Left forelimb (tissue), 1 donor: ENCODE measurements at places on chromosomes 16 and 17.

GRCh38 chr17:67212714-67213417 is 32.1 kb downstream of the HELZ start:
- no peak for DNase-seq

GRCh38 chr16:59655031-59655430 is 920.9 kb upstream of the GOT2 start:
- DNase-seq, result no peak

DNA sequence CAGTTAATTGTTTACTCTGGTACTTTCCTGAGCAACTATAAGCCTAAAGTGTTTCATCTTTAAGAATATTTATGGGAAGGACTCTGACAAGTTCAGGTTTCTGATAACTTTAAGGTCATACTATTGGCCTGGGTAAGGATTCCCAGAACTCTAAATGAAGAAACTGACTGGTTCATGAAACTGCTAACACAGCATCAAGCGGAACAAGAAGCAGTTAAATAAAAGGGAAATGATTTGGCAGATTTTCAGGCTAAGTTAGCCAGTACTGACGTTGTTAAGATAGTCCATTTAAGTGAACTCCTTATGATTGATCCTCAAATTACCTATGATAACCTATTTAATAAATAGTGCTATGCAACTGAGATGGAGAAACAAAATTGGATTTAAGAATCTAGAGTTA is 101.6 kb upstream of the CES5A start:
- DNase-seq, result no peak

GRCh38 chr16:65772134-65772732 is 594.3 kb upstream of the CDH5 start:
- no peak for DNase-seq

- no peak for DNase-seq
These were observed 6.7 kb upstream of the SEZ6 start for GRCh38 chr17:29012535-29012934.

DNA sequence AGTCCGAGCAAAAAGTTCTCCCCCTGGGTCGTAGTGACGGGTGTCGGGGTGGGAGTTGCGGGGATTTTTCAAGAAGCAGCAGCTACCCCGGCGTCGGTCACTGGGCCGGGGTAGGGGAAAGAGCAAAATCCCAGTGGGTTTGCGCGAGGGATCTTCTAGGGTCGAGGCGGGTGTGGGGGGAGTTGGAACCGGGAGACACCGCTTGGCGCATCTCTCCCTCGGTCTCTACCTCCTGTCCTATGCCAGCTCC is 2.3 kb upstream of the UBTF start:
- no peak for DNase-seq

DNA sequence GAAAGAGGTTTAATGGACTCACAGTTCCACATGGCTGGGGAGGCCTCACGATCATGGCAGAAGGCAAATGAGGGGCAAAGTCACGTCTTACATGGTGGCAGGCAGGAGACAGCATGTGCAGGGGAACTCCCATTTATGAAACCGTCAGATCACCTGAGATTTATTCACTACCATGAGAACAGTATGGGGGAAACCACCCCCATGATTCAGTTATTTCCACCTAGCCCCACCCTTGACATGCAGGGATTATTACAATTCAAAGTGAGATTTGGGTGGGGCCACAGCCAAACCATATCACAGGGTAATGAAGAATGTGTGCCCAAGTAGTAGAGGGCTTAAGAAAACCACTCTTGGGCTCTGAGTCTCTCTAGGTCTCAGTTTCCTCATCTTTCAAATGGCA is 85.1 kb downstream of the PRKCB start:
- no peak for DNase-seq

DNA sequence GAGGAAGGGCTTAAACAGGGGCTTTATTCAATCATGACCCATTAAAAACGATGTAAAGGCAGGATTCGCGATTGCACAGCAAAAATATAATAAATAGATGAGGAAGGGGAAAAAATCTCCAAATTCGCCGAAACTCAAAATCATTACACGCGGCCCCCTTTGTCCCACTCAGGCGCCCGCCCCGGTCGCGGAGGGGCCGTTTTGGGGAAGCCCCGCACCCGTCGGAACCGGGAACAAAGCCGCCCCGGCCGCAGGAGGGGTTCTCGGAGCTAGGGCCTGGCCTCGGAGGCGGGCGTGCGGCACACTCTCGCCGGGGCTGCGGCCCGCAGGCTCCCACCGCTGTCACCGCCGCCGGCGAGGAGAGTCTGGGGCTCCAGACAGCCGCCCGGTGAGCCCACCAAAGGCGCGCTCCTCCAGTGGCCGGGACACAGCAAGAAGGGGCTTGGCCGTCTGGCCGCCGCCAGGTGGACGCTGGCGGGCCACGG is 521 bp downstream of the C16orf87 start:
- no peak for DNase-seq

DNA sequence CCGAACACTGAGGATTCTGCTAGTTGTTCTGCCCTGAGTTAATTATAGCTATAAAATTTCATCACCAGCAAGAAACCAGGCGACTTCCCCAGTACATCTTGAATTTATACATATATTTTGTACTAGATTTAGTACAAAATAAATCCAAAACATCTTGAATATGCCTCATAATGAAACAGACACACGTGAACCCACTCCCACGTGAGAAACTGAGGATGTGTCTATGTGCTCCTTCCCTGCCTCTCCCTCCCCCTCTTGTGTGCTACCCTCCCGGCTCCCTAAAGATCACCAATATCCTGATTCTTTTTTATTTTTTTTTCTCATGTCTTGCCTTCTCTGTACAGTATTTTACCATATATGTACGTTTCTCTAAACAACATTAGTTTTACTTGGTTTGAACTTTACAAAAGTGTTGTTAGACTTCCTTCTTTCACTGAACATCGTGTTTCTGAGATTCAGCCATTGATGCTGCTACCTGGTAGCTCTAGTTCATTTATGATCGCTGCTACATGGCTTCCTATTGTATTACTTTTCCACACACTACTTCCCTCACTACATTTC is 1.1 kb upstream of the LCMT1 start:
- DNase-seq, result no peak

- no peak for DNase-seq
These were observed 2140.2 kb downstream of the TP53TG3F start for GRCh38 chr16:35599429-35600160.

- DNase-seq, result no peak
These were observed 45.4 kb downstream of the STH start for GRCh38 chr17:46044286-46044928.

DNA sequence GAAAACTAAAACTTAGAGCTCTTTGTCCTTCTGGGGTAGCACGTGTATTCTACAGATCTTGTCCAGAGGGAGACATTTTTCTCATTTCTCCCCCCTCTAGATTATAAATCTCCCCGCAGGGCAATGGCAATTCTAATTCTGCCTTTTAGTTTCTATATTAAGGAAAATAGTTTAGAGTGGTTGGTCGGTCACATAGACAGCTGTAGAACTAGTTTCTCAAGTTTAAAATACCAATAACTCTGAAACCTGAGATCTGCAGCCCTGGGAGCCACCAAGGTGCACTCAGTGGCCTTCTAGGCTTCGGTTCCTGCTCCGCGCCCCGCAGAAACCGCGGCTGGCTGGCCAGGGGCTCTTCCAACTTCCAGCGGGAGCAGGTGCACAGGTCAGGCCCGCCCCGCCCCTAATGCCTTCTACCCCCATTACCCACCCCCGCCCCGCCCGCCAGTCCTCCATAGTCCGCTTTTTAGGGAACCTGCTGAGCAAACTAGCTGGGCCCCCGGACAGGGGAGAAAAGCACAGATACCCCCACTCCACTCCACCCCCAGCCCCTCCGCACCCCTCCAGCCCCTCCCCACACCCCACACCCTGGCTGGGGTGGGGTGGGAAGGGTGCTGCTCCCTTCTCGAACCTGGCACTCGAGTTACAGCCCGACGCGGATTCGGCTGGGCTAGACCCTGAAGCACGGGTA is 431 bp downstream of the SLFN11 start:
- no peak for DNase-seq

DNA sequence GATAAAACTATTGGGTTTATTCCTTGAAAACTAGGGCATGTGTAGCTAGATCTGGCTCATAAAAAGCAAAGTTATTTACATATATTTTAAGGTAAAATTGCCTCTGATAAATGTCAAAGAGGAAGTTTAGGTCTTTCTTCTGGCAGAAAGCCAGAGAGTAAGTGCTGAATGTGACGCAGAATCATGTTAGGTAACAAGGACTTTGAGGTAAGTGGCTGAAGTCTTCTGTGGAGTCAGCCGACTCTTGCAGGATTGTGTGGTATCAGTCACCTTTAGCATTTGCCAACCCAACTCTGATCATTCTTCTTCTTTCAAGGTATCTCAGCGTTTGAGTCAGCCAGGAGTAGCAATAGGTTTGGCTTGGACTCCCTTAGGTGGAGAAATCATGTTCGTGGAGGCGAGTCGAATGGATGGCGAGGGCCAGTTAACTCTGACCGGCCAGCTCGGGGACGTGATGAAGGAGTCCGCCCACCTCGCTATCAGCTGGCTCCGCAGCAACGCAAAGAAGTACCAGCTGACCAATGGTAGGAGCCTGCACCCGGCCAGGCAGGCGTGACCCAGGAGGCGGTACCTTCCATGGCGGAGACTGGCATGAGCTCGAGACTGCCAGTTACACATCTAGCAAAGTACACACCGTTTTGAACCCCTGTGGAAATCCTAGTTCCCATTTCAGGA is 37.9 kb downstream of the SIAH1 start:
- no peak for DNase-seq

DNA sequence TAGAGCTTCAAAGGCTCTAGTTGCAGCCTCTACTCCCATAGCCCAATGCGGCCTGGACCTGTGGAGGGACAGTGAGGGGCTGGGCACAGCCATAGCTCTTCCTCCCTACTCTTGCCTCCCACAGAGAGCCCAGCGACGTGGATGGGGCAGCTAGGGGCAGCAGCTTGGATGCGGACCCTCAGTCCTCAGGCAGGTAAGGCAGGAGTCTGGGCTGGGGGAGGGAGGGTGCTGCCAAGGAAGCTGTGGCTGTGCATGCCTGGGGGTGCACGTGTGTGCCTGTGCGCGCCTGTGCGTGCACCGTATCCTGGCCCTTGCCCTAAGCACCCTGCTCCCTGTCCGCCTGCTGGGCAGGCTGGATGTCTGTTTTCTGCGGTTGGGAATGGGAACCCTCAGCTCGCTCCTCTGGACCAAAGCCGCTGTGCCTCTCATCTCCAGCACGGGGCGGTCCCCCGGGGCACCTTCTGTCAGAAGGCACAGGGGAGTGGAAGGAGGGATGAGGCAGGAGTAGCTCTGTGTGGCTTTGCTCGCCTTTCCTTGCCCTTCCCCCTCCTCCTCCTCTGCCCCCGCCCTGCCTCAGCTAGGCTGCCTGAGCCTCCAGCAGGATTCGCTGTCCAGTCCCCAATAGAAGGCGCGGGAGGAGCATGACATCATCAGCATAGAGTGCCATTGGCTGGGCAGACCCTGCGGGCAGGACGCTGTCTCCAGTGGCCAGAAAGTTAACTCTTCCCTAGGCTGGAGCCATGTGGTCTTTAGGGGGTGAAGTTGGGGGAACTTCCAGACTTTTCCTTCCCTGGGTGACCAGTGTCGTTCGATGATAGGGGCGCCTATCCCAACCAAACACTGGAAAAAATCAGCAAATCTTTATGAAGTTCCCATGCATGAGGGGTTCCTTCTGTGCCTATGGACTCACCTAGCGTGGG is 797 bp downstream of the PRCD start:
- DNase-seq, result peak; percentile 94

DNA sequence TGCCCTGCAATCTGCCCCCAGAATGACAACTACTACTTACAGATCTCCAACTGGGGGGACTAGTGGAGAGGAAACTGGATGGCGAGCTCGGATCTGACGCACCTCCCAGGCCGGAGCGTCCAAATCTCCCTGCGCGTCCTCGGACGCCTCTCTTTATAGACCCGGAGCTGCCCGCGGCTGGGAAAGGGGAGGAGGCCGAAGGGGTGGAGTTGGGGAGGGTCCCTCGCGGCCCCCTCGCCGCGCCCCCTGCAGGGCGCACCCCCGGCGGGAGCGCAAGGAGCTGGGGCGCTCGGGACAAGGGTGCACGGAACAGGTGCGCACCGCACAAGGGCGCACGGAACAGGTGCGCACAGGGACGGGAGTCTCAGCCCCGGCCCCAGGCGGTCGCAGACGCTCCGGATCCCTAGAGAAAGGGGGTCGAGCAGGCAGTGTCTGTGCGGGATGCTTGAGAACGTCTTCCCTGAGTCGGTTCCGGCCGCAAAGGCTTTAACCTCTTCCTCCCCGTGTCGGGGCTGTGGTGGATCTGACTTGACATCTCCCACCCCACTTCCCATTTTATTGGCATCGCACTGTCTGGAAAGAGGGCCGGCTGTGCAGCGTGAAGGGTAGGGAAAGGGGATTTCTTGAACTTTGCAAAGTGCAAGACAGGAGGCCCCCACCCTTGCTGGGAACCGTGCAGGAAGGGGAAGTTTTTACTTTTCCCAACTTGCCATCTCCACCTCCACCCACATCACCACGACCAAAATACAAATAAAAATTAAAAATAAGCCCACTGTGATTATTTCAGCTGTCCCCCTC is at the start of gene MYH11:
TSS of gene MYH11 (minus strand) at position 128 of the 798 bp plus-strand sequence. CDS start 18,776 bp downstream, outside the sequence.
- no peak for DNase-seq

DNA sequence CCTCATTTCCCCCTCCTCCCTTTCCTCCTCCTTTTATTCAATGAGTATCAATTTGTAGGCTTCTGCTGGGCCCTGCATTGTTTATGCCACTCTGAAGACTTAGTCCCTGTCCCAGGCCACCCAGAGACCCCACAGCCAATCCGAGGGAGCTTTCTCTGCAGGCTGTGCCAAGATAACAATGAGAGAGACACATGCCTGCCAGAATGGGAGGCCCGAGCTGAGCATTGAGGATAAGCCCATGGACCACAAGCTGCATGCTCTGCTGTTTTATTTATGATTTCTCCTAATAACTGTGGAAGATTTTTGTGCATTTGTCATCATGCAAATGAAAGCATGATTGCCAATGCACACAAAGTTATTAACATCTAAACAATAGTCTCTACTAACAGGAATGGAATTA is 3.0 kb downstream of the RCVRN start:
- no peak for DNase-seq

DNA sequence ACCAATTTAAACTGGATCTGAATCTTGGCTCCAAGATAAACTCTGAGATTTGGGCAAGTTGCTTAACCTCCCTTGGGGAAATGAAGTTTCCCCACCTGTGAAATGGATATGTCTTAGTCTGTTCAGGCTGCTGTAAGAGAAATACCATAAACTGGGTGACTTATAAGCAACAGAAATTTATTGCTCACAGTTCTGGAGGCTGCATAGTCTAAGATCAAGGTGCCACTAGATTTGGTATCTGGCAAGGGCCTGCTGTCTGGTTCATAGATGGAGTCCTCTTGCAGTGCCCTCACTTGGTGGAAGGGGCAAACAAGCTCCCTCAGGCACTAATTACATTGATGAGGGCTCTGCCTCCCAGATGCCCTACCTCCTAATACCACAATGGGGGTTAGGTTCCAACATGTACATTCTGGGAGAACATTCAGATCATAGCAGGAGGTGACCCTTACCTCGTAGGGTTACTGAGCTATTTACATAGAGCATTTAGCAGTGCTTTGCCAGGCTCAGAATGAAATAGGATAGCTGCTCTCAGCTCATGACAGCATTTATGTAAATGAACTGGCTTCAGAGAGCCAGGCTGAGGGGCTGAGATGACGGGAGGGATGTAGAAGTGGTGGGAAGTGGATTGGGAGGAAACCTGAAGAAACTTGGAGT is 83.9 kb downstream of the SPECC1 start:
- no peak for DNase-seq

GRCh38 chr16:20638711-20639335 is 58.7 kb downstream of the ACSM1 start:
- DNase-seq, result no peak
